Left ventricle myocardium superior (tissue), 1 donor: ENCODE measurements at places on chromosomes 1 and 21. TPM values are rescaled to one million over a fixed set of nuclear protein-coding genes. Genes with fewer than 3 reads are reported as not detected.

GRCh38 chr1:111515291-111516004 lies 12.0 kb upstream of the ADORA3 start:
- peak; percentile 87 for DNase-seq

DNA sequence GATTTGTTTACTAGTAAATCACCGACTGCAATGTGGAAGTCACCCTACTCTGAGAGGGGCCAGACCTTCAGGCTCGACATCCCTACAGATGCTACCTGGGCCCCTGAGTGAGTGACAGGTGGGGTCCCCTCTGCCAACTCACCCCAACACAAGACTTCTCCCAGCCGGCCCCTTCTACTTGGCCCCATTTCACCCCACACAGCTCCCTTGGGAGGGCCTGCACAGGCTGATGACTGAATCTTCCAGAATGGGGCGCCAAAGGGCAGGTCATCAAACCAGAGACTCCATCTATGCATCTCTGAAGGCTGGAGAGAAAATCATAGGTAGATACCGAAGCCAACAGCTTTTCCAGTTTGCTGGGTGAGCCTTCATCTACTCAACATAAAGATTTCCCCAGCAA lies 9.4 kb upstream of the S100A8 start:
- DNase-seq = no peak

DNA sequence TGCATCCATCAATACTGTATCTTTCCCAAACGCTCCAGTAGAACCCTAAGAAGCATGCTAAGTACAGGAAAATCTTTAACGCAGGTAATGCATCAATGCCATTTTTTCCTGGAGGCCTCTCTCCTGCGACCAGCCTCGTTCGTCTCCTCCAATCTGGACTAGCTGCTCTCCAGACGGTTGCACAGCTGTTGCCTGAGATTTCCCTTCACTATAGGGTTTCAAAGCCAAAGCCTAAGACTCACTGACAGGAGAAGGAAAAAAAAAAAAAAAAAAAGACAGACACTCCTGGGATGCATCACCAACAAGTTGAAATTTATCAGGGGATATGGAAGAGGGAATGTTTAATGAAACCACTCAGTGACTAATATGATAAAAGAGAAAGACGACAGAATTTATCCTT lies 93.0 kb downstream of the APP start:
- DNase-seq = no peak

GRCh38 chr1:99643021-99643779 lies 2.7 kb upstream of the PALMD start:
- no peak for DNase-seq

GRCh38 chr21:23374155-23374554 lies 2233.1 kb downstream of the MRPL39 start:
- DNase-seq = no peak

DNA sequence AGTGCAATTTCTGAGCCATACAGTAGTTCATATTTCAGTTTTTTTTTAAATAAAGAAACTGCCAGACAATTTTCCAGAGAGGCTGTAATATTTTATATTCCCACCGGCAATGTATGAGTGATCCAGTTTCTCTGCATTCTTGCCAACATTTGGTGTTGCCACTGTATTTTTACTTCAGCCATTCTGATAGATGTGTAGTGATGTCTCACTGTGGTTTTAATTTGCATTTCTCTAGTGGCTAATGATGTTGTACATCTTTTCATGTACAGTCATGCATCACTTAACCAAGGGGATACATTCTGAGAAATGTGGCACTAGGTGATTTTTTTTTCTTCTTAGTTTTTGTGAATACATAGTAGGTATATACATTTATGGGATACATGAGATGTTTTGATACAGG lies 99.6 kb downstream of the CENPF start:
- no peak for DNase-seq

GRCh38 chr1:221708987-221709386 lies 32.9 kb downstream of the DUSP10 start:
- peak; percentile 50 for DNase-seq

GRCh38 chr1:215276582-215276981 lies 194.0 kb downstream of the KCNK2 start:
- no peak for DNase-seq

DNA sequence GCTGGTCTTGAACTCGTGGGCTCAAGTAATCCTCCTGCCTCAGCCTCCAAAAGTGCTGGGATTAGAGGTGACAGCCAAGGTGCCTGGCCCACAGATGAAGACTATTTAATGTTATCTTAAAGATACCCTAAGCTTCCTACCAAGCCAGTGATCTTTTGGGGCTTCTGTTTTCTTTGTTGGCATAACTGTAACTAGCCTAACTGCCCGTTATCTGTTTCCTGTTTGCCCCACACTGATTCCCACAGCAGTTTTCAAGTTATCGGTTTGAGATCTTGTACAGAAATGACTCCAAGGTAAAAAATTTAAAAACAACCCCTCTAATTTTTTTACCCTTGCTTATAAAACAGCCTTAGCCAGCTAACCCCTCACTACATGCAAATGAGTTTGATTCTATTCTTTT lies 12.4 kb downstream of the SELL start:
- DNase-seq = no peak

The TMEM269 gene
- not detected for total RNA-seq

The PLEKHA6 gene
- 21.6 TPM for total RNA-seq

The NUF2 gene
- total RNA-seq = 0.77 TPM
